ENCODE measurements at places on chromosomes 11 and 22. TPM values are rescaled to one million over a fixed set of nuclear protein-coding genes. Genes with fewer than 3 reads are reported as not detected.

DNA sequence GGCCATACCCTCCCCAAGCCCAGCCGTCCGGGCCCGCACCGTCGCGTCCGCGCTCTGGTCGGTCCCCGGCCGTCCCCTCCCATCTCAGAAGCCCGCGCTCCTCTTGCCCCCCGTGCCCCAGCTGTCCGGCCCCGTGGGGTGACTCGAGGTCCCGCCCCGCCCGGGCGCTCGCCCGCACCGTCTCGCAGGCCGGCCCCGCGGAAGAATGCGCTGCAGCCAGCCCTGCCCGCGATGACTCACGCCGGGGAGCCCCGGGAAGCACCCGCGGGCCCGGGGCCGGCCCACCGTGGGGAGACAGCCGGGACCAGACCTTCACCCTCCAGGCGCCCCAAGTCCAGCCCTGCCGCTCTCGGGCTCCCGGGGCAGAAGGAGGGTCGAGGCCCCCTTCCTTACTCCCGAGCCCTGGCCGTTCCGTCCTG, 320 bp upstream of the PHLDA2 start:
- peak; percentile 91 for DNase-seq

DNA sequence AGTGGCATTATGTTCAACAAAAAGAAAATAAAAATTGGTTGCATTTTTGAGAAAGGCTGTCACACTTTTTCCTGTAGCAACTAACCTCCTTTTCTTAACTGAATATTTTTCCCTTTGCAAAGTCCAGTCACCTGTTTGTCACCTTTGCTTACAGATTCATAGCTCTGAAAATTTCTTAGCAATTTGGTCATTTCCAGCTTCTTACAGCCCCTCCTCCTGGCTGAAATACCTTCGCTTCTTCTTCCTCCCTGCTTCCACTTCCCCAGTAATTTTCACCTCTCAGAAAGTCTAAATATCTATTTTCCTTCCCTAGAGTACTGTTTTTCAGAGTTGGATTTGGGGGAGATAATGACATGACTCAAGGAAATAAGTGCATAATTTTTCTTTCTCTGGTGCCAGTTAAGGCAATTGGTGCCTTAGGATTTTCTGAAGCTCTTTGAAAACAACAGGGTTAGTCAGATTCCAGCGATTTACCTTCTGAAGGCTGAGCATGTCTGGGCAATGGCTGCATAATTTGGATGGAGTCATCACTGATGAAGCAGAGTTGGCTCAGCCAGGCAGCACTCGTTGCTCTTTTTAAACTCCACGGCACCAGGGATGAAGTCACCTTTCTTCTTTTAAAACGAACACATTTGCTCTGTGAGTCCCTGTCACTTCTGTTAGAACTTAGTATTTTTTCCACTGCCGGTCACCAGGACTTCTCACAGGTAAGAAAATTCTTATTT, 62.1 kb upstream of the AMOTL1 start:
- DNase-seq, result peak; percentile 88

DNA sequence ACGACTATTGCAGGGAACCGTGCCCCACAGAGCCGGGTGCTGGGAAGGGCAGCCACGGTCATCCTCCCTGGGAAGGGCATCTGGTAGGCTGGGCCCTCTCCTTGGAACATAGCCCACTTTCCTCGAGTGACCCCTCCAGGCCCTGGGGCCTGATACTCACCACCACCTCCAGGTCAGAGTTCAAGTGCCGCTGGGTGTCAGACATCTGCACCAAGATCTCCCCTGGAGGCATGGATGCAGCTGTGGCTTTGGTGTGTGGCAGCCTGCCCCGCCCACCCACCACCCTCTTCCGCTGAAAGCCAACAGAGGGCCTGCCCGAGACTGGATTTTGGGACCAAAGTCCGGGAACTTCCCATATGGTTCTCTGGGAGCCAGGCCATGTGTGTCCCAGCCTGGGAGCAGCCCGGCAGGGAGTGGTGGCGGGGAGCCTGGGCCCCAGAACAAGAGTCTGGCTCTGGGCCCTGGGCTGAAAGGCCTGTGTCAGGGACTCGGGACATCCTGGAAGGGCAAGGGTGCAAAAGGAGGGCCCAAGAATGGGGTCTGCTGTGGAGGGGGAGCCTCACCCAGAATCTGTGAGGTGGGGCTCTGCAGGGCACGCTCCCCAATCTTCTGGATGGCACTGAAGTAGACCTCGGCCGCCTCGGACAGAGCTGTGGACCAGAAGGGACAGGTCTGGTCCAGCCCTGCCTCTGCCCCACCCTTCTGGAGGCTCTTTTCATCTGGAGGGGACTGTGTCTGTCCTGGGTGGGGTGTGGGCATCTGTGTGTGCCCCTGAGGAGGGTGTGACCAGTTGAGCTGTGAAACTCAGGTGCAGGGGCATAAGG, 2.6 kb downstream of the BAIAP2L2 start:
- peak; percentile 30 for DNase-seq

DNA sequence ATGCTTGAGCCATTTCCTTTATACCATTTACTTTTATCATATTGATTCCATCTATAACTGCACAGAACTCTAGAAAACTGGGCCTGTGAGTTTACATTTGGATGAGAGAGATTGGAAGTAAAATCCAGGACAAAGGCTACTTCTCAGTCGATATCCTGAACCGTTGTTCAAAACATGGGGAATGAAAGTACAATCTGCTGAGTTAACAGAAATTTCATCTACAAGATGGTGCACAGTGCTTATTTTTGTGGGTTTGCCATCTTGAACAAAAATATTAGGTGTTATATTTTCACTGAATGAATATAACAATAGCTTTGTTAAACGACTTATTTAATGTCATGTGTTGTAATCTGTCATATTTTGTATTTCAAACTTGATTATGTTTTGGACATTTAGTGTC, 622.6 kb downstream of the LUZP2 start:
- no peak for DNase-seq

The KRTAP5-7 gene
- not detected for total RNA-seq

The CATSPER1 gene
- not detected for total RNA-seq
